ENCODE measurements at places on chromosomes 5 and 9.

GRCh38 chr9:28135549-28135948 lies 562.3 kb upstream of the C9orf72 start:
- no peak for DNase-seq

DNA sequence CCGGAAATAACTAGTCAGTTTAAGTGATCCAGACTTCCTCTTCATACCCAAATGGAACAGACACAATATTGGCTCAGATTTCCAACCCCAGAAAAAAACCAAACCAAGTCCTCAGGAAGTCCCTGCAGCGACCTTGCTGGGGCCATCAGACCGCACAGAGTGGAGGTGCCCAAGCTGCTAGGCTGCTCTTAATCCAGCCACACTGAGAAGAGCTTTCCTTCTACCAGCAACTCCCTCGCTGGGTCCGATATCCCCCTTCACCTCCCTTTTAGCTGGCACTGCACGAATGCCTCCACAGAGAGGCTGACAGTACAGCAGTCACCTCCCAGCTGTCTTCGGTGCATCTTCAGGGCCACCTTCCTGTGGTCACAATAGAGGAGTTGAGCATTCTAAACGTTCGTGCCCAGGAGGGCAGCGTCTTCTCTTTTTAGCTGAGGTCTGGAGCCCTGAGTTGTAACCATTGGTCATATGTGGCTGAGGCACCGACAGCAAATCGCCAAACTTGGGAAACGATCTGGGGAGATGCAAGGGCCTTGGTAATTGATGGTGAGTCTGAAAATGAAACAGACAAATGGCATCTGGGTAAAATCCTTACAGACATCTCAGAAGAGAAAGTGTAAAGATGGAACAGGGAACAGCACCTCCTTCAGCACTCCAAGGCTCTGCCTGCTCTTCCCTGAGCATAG lies 5.7 kb downstream of the NAIF1 start:
- no peak for DNase-seq

GRCh38 chr5:176406436-176407052 lies 9.8 kb downstream of the CLTB start:
- DNase-seq = no peak

- DNase-seq = no peak
Measured at GRCh38 chr5:133521801-133522200, 90.5 kb downstream of the FSTL4 start.

DNA sequence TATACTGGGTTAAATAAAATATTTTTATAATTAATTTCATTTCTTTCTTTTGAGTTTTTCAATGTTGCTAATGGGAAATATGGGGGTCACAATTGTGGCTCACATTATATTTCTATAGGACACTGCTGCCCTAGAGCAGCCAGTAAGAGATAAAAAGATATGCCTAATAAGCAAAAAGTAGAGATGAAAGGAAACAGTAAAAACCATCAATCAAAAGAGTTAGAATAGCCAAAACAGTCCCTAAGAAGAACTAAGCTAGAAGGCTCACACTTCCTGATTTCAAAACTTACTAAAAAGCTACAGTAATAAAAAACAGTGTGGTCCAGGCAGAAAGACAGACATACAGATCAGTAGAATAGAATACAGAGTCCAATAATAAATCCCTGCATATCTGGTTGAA lies 104.4 kb downstream of the FANCC start:
- no peak for DNase-seq

DNA sequence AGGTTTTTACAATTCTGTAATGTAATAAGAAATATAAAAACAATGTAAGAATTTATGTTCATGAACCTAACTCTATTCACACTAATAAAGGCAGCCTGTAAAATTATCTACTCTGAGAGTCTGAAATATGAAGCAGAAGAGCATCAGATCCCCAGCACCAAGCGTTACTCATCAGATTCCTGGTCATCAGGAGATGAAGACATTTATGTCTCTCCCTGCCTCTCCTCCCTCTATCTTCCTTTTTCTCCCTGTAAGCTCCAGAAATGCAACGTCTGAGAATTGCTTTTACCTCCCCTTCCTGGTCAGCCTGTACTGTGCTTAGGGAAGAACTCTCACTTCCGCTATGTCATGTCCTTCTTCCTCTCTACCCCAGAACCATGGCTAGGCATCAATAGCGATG lies 114.4 kb upstream of the SLIT3 start:
- no peak for DNase-seq

DNA sequence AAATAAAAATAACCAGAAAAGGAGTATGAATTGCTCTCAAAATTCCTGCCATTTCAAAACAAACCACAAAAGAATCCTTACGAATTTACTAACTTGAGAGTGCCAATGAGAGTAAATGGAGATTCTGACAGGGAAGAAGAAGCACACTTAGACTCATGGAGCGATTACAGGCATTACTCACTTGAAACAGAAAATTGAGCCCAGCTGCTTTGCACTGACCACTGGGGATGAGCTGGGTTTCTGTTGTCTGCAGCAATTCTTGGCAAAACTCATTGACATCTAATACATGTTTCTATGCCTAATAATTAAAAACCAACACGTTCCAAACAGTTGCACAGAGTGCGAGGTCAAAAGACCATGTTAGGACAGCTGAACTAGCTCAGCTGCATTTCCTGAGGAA lies 731.6 kb downstream of the DNAH5 start:
- DNase-seq = no peak

DNA sequence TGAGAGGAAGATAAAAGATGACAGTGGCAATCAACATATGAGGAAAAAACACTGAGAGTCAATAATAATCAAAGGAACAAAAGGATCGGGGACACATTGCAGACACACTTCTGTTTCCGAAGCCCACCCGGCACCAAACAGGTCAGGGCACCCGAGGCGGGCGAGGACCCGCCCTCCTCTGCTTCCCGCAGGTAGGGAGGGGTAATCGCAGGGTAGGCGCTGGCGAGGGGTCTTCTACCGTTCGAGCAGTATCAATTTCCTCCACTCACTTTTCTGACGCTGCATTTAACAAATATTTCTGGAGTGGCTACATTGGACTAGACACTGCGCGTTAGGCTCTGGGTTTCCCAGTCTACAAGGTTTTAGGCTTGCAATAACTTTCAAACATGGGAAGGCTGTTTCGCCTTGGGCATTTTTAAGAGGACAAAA lies 1.3 kb downstream of the TXN start:
- no peak for DNase-seq

GRCh38 chr9:18452276-18452675 lies 21.7 kb upstream of the ADAMTSL1 start:
- DNase-seq = no peak

DNA sequence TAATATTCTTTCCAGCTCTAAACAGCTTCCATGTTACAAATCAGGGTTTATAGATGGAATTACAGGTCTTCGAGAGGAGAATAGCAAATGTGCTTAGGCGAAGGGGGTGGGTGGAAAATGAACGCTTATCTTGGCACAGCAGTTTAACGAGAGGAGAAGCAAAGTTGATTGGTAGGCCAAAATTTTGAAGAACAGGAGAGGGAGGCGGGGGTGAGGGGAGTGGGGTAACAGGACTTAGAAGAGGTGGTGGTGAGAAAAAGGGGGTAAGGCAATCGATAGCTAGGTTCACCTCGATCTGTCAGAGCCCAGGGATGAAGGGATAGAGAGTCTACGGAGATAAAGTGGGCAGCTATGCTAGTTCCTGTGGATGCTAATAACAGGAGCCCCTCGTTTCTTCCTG lies 764 bp downstream of the ANKRA2 start:
- DNase-seq = no peak

- DNase-seq = no peak
Measured at GRCh38 chr9:132005899-132006298, 73.8 kb downstream of the MED27 start.

DNA sequence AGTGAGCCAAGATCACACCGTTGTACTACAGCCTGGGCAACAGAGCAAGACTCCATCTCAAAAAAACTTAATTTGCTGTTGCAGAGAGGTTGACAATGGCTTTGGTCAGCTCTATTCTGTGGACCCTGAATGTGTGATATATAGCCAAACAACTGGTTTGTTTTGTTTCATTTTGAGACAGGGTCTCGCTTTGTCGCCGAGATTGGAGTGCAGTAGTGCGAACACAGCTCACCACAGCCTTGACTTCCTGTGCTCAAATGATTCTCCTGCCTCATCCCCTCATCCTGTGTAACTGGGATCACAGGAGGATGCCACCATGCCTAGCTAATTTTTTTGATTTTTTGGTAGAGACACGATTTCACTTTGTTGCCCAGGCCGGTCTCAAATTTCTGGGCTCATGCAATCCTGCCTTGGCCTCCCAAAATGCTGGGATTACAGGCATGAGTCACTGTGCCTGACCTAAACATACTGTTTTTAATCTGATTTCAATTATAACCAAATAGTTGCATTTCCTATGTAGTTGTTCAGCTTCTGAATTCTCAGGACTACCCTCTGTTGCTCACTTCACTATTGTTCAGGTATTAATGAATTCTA lies 9.8 kb downstream of the RNF183 start:
- DNase-seq = no peak
